ENCODE measurements at places on chromosomes 7 and 10.

- no peak for DNase-seq
These were observed 107.9 kb upstream of the FEZF1 start for GRCh38 chr7:122412441-122412840.

DNA sequence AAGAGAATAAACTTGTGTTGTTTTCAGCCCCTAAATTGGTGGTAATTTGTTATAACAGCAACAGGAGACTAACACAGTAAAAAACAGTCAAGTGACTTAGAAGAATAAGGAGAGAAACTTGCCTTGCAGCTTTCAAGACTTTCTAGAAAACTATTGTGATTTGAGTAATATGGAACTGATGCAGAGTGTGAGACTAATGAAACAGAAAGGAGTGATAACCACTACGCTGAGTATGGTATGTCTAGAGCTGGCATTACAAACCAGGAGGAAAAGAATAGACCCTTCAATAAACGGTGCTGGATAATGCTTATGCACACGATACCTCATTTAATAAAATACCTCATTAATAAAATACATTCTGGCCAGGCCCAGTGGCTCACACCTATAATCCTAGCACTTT is 99.9 kb downstream of the CREM start:
- no peak for DNase-seq

DNA sequence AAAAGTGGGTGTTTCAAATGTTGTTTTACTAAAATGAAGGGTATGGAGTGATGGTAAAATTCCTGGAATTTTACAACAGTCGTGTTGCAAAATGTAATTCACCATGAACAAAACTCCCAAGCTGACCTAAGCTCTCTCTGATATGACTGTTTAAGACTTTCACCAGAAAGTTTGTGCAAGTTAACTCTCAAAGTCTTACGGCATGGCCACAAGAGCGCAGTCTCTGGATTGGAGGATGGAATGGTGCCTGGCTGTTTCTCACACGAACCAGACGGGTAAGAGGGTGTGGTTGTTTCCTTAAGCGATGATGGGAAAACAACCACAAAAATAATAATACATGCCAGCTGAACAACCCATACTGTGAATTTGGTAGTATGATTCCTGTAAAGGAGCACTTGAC is 662.5 kb downstream of the KCNMA1 start:
- DNase-seq, result no peak

- DNase-seq, result no peak
These were observed 13.5 kb downstream of the GCK start for GRCh38 chr7:44175730-44176129.

DNA sequence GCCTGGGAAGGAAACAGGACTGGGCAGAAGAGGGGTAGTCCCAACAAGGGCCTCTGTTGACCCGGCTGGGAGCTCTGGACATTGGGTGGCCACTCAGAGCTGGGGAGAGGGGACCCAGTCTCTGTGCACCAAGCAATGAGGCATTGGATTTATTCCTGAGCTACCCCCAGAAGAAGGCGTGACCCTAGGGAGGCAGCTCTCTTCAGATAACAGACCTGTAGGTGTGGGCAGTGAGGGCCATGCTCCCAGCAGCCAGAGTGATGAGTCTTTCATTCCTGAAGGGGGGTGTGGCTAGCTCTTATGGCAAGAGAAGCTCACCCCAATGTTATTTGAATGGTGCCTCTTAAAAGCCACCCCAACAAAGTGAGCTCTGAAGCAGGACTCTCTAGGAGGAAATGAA is 20.4 kb downstream of the TEX36 start:
- DNase-seq, result no peak

- DNase-seq, result no peak
These were observed 59.8 kb downstream of the CCSER2 start for GRCh38 chr10:84388148-84388547.

- DNase-seq, result no peak
These were observed 15.0 kb downstream of the ELN start for GRCh38 chr7:74042746-74043522.

GRCh38 chr10:50498465-50498864 is 125.3 kb downstream of the SGMS1 start:
- DNase-seq, result no peak

GRCh38 chr7:130740606-130741005 is 6.6 kb upstream of the KLF14 start:
- no peak for DNase-seq

DNA sequence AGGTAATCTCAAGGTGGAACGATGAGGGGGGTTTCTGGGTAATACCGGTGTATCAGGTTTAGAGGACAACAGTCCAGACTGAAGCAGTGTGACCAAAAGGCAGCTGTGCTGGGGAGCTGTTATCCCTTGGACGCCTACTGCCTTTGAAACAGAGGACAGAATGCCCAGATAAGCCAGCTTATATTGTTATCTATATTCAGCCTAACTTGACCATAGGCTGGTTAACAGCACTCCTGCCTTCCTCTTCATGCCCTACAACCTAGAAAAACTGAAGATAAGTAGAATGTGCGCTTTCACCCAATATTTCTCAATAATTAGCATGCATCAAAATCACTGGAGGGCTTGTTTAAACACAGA is 44.9 kb downstream of the IL6 start:
- DNase-seq, result no peak

GRCh38 chr10:110865186-110865808 is 6.4 kb upstream of the PDCD4 start:
- peak; percentile 70 for DNase-seq

DNA sequence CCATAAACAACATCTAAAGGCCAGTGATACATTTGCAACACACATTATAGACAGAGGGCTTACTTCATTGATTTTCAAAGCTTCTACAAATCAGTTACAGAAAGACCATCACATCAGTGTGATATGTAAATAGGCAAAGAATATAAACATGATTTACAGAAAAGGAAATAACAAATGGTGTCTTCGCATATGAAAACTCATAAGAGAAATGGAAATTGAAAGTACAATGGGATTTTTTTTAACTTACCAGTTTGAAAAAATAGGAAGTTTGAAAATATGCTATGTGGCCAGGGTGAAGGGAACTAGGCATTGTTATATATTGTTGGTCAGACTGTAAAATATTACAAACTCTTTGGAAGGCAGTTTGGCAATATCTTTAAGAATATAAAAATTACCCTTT is 27.3 kb downstream of the SEC23IP start:
- no peak for DNase-seq

GRCh38 chr10:60044971-60045370 is 138.6 kb upstream of the CCDC6 start:
- no peak for DNase-seq

- DNase-seq, result no peak
These were observed at the start of gene RBP3 for GRCh38 chr10:47348138-47348651. TSS of gene RBP3 (plus strand) at chr10:47348363. CDS start at chr10:47348485, 122 bp downstream.
